ENCODE measurements at places on chromosomes 4 and X.

DNA sequence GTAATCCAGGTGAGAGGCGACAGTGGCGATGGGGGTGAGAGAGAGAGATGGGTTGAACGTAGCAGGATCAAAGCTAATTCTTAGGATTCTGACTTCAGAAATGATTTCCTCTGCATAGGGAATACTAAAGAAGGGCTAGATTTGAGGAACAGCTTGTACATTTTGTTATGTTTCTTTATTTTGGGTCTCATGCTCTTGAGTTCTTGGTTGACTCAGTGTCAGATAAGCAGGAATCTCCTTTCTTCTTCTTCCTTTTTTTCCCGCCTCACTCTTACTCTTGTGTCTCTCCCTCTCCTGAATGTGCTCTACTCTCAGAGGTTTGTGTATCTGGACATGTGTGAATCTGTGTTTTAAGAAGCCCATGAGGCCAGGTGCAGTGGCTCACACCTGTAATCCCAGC, 36.4 kb downstream of the FAM193A start:
- DNase-seq = no peak

GRCh38 chr4:54773022-54773421, 115.3 kb downstream of the KIT start:
- DNase-seq = no peak

- no peak for DNase-seq
Observed at GRCh38 chr4:108527723-108528122, 92.7 kb upstream of the RPL34 start.

DNA sequence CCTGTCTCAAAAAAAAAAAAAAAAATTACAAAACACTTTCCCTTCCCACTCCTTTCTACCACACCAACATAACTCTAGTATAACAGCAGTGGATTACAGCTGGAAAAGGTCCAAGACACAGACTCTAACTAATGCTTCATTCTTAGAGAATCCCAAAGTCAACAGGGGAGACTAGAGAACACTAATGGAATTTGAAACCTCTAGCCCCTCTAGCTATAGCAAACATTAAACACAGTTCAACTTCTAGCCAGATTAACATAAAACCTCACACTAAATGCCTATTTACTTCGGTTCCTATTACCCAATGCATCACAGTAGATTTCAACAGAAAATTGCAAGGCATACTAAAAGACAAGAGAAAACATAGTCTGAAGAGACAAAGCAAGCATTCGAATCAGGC, 10.5 kb upstream of the DHX15 start:
- no peak for DNase-seq

DNA sequence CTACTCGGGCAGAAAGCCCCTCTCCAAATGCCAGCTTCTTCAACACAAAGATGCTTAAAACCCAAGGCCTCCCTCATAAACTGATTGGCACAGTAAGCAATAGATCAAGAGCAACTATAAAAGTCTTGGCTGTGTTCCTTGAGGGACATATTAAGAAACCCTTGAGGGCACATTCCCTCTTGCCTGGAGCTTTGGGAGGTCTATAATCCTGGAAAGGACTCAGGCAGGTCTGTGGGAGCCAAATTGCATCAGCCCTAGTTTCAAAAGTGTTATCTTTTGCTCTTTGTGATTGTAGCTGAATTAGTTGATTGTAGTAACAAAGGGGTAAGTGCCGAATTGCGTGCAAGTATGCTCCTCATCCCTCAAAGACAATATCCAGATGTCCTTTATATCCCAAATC, 18.6 kb upstream of the SETD7 start:
- no peak for DNase-seq

DNA sequence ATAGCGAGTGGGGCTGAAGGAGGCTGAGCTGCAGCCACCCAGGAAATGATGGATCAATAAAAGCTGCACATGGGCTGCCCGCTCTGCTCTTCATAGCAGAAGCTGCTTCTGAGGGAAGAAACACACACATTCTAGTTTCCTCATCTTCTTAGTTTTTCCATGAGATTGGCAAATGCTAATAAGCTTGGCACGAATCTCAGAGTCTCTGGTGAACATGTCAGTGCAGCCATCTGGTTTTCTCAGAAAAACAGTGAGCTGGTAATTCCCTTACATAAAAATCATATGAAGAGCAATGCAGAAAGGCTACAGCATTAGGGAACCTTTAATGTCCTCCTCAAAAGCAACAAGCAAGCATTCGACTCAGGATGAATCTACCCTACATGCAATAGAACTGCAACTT, 69.9 kb downstream of the GATB start:
- DNase-seq = no peak

- DNase-seq = no peak
Observed at GRCh38 chr4:83272900-83273299, 11.7 kb downstream of the COQ2 start.

GRCh38 chr4:52028970-52029369, 8.8 kb upstream of the LRRC66 start:
- DNase-seq = no peak

DNA sequence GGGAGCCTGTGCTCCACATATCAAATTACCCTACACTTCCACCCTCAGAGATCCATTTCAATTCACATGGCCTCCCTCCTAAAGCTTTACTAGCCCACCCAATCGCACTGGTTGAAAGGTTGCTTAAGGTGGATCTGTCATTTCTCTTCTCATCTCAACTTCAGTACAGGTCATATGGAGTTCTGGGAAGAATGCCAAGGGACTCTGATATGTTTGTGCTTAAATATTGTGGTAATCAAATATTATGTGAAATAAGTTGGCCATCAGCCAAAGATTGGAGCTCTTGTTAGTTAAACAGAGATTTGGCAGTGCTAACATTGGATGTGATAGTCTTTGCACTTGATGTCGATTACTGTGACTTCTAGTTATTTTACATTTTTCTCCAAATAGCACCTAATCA, 20.5 kb downstream of the SEPTIN6 start:
- DNase-seq = no peak

DNA sequence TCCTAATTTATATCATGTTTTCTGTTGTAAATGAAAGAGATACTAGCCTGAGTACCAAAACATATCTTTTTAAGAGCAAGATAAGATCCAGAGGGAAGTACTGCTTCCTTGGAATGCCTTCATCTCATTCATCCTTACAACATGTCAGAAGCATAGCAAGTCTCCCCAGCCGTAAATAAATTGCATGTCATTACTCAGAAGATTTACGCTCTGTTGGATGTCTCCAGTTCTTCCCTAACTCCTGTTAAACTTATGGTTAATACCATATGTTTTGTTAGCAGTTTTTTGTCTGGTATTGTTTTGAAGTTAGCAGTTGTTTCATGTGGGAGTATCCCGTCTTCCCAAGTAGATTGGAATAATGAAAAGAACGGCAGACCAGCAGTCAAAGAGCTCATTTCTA, 7.5 kb upstream of the GPC3 start:
- no peak for DNase-seq

DNA sequence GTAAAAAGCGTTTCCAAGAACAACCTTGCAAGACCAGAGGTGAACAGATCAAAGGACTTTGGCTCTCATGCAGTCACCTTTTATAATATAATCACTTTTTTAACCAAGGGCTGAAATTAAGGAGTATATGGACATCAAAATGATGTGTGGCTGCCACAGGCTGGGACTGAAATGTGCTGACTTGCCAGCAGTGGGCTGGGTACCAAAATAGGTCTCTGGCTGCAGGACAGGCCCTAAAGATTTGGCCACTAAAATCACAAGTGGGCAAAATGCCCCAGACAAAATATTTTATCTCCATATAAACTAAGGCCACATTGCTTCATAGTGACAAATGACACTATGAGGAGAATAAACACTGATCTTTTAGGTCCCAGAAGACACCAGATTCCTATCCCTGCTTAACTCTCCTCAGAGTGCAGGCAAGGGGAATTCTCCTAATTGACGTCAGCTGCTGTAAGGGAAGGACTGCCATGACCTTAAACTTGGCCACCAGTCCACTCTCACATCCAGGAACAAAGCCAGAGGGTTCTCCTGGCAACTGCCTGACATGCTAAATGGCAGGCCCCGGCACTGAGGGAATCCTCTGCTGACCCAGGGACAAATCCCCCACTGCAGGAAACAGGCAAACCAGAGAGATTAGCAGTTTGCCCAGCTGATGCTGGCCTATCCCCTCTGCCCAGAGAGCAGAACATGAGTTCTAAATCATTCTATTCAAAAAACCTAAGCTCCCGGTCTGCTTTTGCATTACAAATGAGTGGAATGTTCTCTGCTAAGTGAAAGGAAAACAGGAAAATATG, 155.8 kb downstream of the PPP3CA start:
- no peak for DNase-seq
